ENCODE measurements at places on chromosomes 5 and 9. TPM values are rescaled to one million over a fixed set of nuclear protein-coding genes. Genes with fewer than 3 reads are reported as not detected.

DNA sequence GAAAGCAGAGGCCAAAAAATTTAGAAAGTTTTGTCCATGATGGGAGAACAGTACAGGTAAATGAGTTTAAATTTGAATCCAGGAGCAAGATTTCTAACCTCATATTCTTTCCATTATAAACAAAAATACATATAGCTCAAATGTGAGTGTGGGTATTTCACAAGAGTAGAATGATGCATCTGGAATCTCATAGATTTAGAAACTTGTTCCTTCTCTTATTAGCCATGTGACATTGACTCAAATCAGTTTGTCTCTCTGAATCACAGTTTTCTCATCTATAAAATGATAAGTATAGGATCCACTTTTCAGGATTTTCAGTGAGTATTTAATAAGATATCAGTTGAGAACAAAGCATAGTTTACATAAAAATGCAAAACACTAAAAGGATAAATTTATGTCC, 436.3 kb upstream of the PAPPA start:
- no peak for DNase-seq

The COL15A1 gene
- polyA plus RNA-seq, result not detected

GRCh38 chr5:124888050-124888506, 141.6 kb upstream of the ZNF608 start:
- no peak for DNase-seq

The UBTD2 gene
- 16.1 TPM for polyA plus RNA-seq

DNA sequence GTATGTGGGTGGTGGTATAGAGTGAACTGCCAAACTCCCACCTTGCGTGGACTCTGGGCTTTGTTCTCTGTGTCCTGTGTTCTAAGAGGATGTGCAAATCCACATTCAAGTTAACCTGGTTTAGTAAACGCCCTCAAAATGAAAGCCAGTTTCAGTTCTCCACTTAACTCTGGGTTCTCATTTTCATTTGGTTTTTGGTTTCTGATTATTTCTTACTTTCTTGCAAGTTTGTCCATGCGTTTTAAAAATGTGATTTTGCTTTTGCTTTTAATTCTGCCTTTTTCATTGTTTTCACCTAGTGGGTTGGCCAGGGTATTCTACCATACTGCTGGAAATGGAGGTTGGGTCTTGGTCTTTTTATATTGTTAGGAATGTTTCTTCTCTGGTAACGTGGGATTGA, 38.2 kb downstream of the GALNT10 start:
- DNase-seq, result peak; percentile 72

- peak; percentile 73 for DNase-seq
Observed at GRCh38 chr9:89701221-89701798, 96.5 kb downstream of the GADD45G start.

- DNase-seq, result no peak
Observed at GRCh38 chr5:83265318-83265717, 188.0 kb downstream of the XRCC4 start.

The CDH9 gene
- polyA plus RNA-seq, result not detected

DNA sequence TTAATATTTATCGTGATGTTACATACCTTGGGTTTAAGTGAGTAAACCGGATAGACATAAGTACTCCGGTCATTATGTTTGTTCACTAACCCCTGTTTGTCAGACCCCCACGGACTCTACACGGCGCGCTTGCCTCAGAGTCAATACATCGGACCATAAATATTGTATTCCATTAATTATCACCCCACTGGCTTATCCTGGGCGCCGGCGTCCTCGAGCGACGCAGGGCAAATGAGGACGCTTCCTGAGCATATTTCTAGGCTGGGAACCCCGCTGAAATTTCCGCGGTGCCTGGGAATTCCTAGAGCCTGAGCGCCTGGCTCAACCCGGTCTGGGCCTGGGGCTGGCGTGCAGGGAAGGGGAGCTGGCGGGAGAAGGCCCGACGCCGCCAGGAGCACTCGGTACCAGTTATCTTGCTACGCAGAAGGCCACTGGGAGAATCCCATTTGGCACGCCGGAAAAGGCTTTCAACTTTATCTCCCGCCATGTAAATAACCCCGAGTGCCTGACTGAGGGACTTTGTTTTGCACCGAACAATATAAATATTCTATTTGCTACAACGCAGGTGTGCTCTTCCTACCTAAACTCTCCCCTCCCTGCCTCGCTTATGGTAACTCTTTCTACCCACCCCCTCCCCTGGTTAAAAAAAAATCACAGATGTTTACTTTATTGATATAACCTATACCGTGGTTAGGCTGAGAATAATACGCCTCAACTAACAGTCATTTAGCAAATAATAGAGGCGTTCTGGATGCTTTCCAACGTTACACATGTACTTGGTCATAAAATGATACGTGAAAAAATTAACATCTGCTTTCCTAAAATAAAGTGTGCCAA, 19.4 kb downstream of the NR2F1 start:
- DNase-seq, result no peak

The ELOVL7 gene
- 0.66 TPM for polyA plus RNA-seq

- no peak for DNase-seq
Observed at GRCh38 chr9:111961009-111961408, 64.4 kb downstream of the UGCG start.

GRCh38 chr5:168578538-168579487, at the start of gene PANK3:
Gene PANK3, minus strand, starts transcription at chr5:168579368. Its CDS starts 85 bp downstream, at chr5:168579283.
- no peak for DNase-seq

The TRIM36 gene
- polyA plus RNA-seq, result 0.09 TPM

GRCh38 chr5:134206627-134207160, 19.2 kb downstream of the PPP2CA start:
- no peak for DNase-seq

DNA sequence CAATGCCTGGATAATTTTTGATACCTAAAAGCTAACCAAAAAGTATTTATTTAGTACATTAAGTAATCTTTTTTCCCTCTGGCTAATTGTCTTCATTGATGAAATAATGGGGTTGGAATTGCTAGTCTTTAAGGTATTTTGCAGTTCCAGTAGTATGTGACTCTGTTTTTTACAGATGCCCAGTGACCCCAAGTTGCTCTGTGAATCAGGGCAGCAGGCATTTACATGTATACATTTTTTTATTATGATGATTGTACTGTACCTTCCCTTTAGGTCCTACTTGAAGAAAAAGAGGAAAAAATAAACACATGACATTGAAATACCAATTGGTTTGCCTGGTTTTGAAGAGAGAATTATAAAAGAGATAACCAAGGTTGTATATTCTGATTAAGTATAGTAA, 385.5 kb downstream of the ADGRV1 start:
- DNase-seq, result no peak

The LECT2 gene
- polyA plus RNA-seq, result not detected

- no peak for DNase-seq
Observed at GRCh38 chr9:104836767-104837166, 72.8 kb downstream of the NIPSNAP3B start.

- DNase-seq, result no peak
Observed at GRCh38 chr5:154236-154635, 37.1 kb upstream of the LRRC14B start.

The FOXD1 gene
- polyA plus RNA-seq, result not detected

DNA sequence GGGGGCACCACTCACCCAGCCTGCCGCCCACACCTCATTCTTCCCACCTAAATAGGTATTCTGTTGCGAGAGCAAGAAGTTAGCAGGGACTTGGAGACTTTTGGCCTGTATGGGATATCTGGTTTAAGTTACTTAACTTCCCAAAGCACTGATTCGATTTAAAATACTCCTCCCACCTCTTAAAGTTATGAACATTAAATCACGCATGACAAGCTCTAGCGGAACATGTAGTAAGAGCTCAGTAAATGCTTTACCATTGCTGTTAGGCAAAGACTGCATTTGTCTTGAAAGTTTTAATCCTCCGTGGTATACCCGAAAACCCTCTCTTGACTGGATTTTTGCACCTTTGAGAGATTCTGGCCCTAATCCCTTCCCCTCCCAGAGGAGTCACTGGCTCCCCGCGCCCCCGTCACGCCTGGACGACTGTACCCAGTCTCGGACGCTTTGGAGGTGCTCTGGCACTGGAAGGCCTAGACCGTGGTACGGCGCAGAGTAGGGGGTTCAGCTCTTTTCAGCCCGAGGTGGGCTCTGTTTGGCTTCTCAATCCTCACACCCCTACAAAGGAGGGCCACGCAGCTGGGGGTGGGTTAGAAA, 4.4 kb downstream of the GDNF start:
- DNase-seq, result no peak

DNA sequence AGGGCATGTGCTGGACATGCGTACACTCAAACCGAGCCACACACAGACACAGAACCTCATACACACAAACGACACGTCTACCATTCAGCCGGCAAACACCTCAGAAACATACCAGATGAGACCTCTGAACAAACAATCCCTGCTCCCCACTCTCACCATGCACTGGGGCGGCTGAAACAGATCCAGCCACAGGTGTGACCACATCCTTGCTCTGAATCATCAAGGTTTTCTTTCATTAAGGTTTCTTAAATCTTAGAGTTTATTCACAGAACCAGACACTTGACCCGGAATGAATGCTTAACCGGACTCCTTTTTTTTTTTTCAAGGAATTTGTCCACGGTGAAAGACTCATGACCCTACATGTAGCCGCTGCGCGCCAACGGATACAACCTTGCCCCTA, 26.2 kb downstream of the TERT start:
- DNase-seq, result no peak

The EXOSC2 gene
- 43.0 TPM for polyA plus RNA-seq

DNA sequence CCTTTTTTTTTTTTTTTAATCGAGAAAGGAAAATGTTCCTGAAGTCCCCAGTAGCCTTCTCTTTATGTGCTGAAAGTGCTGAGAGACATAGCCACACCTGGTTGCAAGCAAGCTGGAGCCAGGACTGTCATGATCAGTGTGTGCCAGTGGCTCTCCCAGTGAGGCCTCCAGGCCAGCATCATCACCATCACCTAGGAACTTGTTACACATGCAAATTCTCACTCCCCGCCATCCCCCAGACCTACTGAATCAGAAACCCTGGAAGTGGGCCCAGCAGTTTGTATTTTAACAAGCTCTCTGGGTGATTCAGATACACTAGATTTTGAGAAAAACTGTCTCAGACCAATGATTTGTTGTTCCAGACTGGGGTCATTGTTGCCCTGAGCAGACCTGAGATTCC, 181.9 kb upstream of the GLRA1 start:
- no peak for DNase-seq

DNA sequence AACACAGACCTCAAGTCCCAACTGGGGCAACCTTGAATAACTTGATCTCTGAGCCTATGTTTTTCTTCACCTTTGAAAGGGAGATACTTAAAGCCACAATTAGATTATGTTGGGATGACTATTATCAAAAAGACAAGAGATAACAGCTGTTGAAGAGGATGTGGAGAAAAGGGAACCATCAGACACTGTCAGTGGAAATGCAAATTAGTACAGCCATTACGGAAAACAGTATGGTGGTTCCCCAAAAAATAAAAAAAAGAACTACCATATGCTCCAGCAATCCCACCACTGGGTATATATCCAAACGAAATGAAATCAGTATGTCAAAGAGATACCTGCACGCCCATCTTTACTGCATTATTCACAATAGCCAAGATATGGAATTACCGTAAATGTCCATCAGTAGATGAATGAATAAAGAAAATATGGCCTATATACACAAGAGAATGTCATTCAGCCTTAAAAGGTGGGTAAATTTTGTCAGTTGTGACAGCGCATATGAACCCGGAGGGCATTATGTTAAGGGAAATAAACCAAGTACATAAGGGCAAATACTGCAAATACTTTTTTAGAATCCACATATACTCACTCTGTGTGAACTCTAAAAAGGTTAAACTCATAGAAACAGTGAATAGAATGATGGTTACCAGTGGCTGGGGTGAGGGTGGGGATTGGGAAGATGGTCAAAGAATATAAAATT, 12.7 kb downstream of the FAT2 start:
- no peak for DNase-seq

The PCDHGA4 gene
- 0.17 TPM for polyA plus RNA-seq

- DNase-seq, result peak; percentile 36
Observed at GRCh38 chr9:92534674-92535073, 1.1 kb downstream of the ECM2 start.

The STC2 gene
- 2.5 TPM for polyA plus RNA-seq

DNA sequence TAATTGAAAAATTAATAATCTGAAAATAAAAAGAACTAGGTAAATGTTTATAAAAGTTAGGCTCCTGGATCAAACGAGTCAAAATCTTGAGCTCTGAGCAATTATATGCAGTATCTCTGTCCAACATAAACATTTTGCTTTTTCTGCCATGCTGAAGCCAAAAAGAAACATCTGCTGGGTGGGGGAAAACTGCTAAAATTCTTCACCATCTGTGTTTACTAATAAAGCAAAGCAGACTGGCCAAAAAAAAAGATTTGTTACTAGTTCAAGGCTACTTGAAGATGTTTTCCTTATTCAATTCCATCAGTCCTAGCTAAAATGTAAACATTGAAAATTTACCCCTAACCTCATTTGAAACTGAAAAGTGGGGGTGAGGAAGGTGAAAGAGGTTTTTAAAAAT, 29.7 kb downstream of the GTF3C4 start:
- DNase-seq, result no peak

The SYK gene
- 69.5 TPM for polyA plus RNA-seq

DNA sequence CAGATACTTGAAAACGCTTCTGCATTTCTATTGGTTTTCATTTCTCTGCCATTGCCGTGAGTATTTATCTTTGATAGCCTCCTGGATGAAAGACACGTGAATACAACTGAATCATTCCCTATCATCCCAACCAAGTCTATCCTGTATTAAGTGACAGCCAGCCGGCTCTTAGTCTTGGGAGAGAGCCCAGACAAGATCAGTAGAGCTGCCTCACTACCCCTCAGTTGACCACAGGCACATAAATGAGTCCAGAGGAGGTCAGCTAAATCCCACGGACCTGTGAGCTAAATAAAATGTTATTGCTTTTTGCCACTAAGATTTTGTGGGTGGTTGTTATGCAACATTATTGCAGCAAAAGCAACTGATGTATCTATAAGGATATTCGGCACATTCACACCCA, 639.0 kb upstream of the ACO1 start:
- no peak for DNase-seq

DNA sequence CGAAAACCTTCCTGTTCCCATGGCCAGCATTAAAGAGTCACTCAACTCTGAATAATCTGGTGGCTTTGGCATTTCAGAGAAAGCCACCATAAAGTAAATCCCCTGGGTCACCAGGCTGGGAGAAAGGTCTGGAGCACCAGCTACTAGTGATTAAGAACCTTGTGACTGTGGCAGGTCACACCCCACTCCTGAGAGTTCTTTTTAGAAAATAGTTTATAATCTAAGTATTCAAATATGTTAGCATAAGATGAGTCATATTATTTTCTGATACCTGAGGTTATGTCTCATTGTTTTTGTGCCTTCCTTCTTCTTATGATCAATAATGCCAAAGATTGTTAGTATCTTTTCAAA, 351.7 kb downstream of the ARRDC3 start:
- no peak for DNase-seq

DNA sequence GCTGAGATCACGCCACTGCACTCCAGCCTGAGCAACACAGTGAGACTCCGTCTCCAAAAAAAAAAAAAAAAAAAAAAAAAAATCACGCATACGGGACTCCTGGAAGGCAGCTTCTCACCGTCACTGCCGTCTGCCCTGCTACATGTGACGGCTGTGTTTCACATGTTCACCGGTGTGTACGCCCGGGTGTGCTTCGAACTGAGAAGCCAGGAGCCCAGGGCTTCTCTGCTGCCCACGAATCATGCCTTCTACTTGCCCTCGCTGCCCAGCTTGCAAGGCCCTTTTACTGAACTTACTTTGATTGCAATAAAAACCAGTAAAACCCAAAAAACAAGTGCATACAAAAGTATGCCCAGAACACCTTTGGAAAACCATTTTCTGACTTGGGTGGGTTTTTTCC, 5.8 kb upstream of the NKD2 start:
- DNase-seq, result no peak

GRCh38 chr5:68708156-68708841, 385.5 kb upstream of the SLC30A5 start:
- no peak for DNase-seq

GRCh38 chr5:126866851-126867636, 90.1 kb downstream of the LMNB1 start:
- DNase-seq, result no peak

All from GM12878 (cell line).